ENCODE measurements at places on chromosomes 6 and 20.

DNA sequence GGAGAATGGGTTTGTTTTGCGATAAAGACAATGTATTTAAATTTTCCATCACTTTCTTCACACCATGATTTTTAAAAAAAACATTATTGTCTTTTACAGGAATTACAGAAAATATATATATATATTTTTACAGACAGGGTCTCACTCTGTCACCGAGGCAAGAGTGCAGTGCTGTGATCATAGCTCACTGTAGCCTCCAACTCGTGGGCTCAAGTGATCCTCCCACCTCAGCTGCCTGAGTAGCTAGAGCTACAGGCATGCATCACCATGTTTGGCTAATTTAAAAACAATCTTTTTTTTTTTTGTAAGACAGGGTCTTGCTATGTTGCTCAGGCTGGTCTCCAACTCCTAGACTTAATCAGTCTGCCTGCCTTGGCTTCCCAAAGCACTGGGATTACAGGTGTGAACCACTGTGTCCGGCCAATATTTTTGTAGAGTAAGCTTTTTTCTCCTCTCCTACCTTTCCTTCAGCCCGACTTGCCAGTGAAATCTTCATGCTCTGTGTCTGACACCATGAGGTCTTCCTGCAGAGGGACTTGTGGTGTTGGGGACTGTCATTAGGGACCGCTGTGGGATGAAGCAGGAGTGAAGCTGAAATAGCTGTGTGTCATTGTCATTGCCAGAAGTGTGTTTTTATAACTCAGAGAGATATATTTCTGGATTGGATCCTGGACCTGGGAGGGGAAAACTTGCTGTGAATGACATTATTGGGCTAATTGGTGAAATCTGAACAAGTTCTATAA, 13.2 kb downstream of the DSP start:
- DNase-seq = no peak

DNA sequence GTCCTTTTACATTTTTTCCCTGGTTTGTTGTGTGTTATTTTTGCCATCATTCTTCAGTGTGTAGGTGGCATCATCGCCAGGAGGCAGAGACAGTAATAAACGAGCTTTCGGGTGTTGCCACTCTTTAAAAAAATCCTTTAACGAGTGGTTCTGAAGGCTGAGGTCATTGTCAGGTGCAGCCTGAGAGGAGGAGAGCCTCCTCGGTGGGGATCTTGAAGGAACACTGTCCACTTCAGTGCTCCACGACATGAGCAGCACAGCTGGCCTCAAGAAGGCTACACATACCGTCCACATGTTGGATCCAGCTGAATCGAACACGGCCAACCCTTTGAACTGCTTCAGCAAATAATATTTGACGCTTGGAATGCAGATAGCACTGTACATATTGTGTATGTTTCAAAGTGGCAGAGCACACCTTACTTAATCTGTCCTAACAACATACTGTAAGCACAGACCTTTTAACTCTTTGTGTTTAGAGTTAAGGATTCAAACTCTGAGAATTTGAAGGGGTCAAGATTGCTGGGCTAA, 48.0 kb upstream of the FOXQ1 start:
- no peak for DNase-seq

GRCh38 chr20:3707508-3707899, 4.9 kb downstream of the SIGLEC1 start:
- DNase-seq = no peak

DNA sequence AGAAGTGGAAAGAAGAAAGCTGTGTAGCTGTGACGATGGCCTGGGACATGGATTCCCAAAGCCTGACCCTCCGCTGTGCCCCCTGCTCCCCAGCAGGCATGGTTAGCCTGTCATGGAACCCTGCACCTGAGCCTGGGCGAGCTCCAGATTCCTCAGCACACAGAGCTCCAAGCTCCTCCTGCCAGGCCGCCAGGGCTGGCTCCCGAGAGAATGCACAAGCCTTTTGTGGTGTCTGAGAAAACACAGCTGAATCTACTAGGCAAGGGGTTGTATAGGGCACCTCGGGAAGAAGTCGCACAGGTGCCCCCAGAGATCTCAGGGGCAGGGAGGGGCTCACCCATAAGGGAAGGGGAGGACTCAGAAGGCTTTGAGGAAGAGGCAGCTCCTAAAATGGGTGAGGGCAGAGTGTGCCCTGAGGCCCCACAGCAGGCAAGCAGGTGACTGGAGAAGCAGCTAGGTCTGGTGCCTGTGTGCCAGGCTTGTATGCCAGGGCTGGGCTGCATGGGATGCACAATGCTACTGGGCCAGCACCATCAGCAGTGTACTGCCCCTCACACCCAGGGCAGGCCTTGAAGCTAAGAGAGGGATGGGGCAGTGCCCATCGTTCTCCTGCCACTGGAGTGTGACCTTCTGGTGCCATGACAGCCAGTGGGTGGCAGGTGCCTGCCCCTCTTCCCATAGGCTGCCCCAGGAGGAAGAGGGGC, 64.3 kb upstream of the CD93 start:
- DNase-seq = no peak

DNA sequence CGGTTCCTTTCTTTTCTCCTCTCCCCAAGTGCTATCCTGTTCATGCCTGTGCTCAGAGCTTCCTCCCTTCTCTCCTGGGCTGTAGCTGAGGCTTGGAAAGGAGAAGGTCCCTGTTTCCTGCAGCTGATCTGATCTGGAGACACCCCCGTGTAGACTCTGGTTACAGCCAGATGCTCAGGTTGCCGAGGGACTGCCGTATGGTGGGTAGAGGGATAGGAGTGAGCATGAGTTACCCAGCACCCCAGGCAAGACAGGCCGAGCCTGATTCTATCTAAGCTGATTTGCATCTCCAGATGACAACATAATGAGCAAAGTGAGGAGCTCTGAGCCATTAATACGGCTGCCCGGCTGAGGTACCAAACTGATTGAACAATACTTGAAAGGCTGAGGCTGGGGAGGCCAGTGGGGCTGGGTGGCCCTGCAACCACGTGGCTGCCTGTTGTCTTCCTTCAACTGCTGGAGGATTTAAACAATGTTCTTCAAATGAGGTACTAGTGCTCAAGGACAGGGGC, 91.8 kb downstream of the ASXL1 start:
- no peak for DNase-seq

- no peak for DNase-seq
These were observed 1.7 kb downstream of the RAB44 start for GRCh38 chr6:36699348-36699747.

DNA sequence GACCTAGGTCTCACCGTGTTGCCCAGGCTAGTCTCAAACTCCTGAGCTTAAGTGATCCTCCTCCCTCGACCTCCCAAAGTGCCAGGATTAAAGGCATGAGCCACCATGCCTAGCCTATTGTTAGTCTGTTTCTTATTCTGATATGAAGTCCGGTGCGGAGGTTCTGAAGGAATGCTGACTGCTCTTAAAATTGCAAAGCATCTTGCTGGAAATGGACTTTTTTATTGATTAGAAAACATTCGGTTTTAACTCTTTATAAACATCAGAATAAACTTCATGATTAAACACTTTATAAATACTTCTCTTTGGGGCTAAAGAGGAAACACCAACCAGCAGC, 3.2 kb downstream of the TNFAIP3 start:
- no peak for DNase-seq

DNA sequence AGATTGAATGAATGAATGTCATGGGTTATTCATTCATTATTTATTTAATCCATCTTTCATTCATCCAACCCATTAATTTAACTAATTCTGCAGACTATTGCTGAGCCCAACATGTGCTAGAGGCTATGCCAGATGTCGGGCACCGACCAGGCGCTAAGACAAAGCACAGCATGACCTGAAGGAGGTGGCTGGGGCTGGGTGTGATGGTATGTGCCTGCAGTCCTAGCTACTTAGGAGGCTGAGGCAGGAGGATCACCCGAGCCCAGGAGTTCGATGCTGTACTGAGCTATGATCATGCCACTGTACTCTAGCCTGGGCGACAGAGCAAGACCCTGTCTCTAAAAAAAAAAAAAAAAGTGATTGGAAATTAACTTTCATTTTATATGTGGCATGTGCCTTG, 5.7 kb upstream of the SLC22A7 start:
- no peak for DNase-seq

DNA sequence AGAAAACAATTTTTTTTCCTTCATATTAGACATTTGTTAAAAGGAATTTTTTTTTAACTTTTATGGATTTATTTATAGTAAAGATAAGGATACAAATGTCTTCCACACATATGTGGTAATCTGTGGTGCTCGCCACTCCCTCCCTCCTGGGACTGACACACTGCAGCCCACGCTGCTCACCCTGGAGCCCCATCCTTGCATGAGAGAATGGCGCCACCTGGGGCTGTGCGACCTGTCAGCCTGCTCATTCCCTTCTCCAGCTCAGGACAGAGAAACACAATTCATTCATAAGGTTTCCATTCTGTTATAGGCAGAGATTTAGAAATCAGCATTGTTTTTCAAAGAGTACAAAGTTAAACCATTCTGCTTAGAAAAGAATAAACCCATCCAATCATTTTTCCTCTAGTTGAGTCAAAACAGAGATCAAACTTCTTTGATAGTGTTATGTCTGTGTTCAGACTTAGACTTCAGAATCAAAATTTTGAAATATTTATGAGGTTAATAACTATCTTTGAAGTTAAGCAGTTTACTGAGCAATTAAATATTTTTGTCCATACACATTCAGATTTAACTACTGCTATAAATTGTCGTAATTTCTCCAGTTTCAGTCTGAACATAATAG, 42.8 kb upstream of the DYNLRB1 start:
- peak; percentile 60 for DNase-seq

- DNase-seq = no peak
These were observed 280.4 kb downstream of the UBE3D start for GRCh38 chr6:82785206-82785605.

- DNase-seq = no peak
These were observed 202.0 kb downstream of the ZFAND3 start for GRCh38 chr6:38021571-38021970.

- DNase-seq = no peak
These were observed 577.5 kb downstream of the CD109 start for GRCh38 chr6:74273541-74273940.

- no peak for DNase-seq
These were observed 34.9 kb downstream of the BCL2L1 start for GRCh38 chr20:31687777-31688176.

DNA sequence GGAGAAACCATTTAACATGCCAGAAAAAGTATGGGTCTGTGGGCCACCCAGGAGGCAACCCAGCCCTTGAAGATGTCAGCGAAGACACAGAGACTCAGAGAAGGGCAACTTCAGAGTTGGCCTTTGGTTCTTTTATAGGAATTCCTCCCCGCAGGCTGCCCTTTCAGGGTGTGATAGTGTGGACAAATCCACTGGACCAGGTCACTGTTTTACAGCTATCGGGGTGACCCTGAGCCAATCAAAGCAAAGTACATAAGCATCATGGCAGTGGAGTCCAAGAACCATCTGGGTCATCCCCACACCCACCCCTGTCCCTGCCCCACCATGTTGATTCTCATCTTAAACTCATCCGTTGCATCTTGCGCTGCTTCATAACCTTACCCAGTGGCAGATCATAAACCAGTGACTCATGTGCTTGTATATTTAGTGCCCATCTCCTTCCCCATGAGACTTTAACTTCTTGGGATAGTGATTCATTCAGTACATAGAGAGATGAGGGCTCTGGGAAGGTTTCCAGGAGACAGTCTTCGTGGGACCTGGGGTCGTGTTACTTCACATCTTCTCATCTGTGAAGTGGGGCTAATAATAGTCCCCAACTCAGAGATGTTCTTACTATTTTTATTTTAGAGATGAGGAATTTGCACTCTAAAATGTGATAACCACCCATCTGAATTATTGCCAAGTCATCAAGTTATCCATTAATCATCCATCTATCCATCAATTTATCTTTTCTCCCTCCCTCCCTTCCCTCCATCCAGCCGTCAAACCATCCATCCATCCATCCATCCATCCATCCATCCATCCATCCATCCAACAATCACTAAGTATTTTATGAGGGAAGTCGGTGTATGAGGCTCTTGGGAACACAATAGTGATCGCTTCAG, 51.0 kb downstream of the EDN3 start:
- no peak for DNase-seq

GRCh38 chr6:7324520-7324919, 11.5 kb upstream of the SSR1 start:
- no peak for DNase-seq

DNA sequence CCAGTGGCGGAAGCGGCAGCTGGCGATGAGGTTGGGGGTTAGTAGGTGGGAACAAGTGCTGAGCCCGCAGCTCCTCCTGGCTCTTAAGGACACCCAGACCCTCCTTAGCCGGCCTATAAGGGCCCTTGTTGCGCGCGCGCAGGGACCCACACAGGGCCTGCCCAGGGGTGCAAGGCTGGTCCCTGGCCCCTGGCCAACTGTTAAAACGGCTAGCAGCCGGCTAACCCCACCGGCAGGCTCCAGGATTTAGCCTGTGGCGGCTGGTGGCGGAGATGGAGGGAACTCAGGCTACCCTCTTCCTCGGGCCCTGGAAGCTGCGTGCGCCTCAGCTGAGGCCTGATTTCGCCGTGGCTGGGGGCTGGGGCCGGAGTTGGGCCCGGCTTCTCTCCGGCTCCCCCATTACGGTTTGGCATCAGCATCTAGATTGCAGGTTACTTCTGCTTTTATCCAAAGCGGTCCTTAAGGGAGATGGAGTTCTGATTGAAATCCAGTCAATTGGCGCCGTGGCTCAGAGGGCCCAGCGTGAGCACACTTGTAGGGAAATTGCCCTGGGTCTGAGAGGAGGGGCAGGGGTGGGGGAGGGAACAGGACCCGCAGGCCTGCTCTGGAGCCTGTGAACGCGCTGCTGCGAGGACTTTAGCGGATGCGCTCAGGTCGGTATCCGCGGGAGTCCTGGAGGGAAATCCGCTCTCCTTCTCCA, 36.9 kb upstream of the CCDC167 start:
- DNase-seq = no peak

DNA sequence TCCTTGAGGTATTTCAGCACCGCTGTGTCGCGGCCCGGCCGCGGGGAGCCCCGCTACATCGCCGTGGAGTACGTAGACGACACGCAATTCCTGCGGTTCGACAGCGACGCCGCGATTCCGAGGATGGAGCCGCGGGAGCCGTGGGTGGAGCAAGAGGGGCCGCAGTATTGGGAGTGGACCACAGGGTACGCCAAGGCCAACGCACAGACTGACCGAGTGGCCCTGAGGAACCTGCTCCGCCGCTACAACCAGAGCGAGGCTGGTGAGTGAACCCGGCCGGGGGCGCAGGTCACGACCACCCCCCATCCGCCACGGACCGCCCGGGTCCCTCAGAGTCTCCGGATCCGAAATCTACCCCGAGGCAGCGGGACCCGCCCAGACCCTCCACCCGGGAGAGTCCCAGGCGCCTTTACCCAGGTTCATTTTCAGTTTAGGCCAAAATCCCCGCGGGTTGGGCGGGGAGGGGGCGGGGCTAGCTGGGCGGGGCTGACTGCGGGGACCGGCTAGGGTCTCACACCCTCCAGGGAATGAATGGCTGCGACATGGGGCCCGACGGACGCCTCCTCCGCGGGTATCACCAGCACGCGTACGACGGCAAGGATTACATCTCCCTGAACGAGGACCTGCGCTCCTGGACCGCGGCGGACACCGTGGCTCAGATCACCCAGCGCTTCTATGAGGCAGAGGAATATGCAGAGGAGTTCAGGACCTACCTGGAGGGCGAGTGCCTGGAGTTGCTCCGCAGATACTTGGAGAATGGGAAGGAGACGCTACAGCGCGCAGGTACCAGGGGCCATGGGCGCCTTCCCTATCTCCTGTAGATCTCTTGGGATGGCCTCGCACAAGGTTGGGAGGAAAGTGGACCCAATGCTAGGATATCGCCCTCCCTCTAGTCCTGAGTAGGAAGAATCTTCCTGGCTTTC, 693 bp downstream of the HLA-F start:
- DNase-seq = peak; percentile 5

GRCh38 chr6:152050451-152051195, 243.1 kb downstream of the ESR1 start:
- DNase-seq = no peak

All from cardiac fibroblast (primary cell).